ENCODE measurements at places on chromosomes 7 and 10.

DNA sequence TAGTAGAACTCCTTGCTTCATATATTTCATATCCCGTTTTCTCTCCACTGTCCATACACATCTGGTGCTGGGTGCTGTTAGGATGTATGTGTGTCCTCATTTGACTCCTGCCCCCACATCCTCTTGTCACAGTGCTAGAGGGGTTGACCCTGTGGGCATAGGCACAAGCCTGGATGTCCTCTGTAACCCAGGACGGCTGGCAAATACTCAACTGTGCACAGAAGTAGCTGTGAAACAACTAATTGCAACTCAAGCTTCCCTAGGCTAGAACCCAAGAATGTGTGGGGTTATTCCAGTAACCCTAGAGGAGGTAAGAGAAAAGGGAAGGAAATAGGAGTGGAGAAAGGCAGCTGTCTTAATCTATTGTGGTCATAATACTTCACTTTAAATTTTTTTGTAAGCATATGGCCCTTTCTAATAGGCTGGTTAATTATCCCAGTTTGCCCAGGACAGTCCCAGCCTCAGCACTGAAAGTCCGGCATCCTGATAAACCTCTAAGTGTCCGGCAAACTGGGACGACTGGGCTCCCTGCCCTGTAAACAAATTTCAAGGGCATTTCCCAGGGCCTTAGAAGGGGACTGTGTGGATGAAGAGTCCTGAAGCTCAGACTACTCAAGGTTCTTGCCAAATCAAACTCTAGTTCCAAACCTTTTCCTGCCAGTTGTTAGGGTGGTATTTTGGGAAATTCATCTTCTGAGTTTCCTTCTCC is 283.2 kb upstream of the CELF2 start:
- DNase-seq, result no peak

- no peak for DNase-seq
Measured at GRCh38 chr10:103589074-103589630, 95.6 kb downstream of the NEURL1 start.

- peak; percentile 26 for DNase-seq
Measured at GRCh38 chr7:116952635-116953371, 498 bp upstream of the ST7 start.

GRCh38 chr7:156236936-156237599 is 403.5 kb upstream of the RNF32 start:
- no peak for DNase-seq

GRCh38 chr7:114860206-114860605 is 61.7 kb upstream of the MDFIC start:
- DNase-seq, result no peak

- DNase-seq, result no peak
Measured at GRCh38 chr7:69994886-69995542, 396.7 kb downstream of the AUTS2 start.

- no peak for DNase-seq
Measured at GRCh38 chr10:21675157-21675796, 141.2 kb downstream of the MLLT10 start.

GRCh38 chr7:18474944-18475343 is 20.6 kb upstream of the HDAC9 start:
- no peak for DNase-seq

GRCh38 chr10:519716-520401 is 169.6 kb downstream of the DIP2C start:
- no peak for DNase-seq

- peak; percentile 2 for DNase-seq
Measured at GRCh38 chr10:68301790-68302502, 29.9 kb upstream of the HNRNPH3 start.

DNA sequence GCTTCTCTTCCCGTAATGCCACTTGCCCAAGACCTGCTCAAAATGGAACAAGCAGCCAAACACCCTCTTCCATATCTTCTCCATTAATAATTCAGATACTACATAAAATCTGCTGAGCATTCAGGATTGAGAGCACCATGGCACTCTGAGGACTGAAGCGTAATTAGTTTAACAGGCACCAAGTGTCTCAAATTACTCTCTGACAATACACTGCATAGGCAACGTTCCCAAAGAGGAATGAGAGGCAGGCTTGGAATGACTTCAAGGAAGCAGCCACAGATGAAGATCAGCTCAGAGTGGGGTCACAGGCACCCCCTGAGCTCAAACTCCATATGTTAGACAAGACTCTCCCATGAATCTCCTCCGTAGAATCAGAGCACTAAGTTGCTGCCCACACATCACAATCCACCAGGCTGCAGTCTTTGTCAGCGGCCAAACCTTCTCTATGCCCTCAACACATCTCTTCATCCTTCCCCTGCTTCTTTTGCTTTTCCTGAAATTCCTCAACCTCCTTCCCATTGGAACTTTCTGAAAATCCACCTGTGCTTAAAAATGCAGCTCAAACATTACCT is 4.7 kb upstream of the ABLIM1 start:
- DNase-seq, result no peak

- no peak for DNase-seq
Measured at GRCh38 chr10:6128591-6129251, 39.9 kb downstream of the RBM17 start.

- no peak for DNase-seq
Measured at GRCh38 chr10:7424315-7424714, 13.5 kb upstream of the SFMBT2 start.

DNA sequence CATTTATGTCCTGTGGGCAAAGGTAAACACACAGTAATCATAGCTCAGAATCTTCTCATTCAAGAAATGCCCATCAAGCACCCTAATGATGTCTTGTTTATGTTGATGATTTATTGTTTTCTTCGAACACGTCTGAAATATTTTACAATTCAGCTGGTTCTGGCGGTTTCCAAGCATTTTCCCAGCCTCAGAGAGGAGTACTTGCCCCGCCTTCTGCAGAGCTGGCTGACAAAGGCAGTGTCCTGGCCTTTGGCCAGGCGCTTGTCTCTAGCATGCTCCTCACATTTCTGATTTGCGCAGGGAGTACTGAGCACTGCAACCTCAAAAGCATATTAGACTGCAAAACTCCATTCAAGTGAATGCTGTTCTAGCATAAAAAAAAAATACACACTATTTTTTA is 314.2 kb upstream of the GNAI1 start:
- DNase-seq, result peak; percentile 63

- no peak for DNase-seq
Measured at GRCh38 chr7:156731651-156732050, 91.1 kb downstream of the RNF32 start.

GRCh38 chr7:132290021-132290420 is 286.2 kb downstream of the PLXNA4 start:
- no peak for DNase-seq

GRCh38 chr10:125687507-125688185 is 4.7 kb upstream of the TEX36 start:
- no peak for DNase-seq

- no peak for DNase-seq
Measured at GRCh38 chr7:1027242-1028043, 16.9 kb upstream of the GPR146 start.

GRCh38 chr10:3780021-3780770 is 4.8 kb downstream of the KLF6 start:
- no peak for DNase-seq

DNA sequence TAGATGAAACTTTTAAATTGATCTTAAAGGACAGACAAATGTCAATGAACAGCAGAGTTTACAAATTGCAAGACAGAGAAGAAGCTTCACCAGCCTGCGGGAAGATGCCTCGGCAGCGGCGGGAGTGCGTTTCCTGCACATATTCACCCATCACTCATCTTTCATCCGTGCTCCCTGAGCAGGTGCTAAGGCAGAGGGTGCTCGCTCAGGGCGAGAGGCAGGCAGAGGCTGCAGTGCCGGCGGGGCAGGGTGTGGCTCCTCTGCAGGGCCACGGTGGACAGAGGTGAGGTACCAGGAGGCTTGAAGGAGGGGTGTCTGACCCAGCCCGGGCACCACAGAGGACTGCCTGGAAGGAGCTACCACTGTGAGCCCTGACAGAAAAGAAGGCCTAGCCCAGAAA is 155.2 kb upstream of the PPP2R2D start:
- DNase-seq, result no peak

GRCh38 chr7:1948887-1949680 is 279.0 kb downstream of the ELFN1 start:
- no peak for DNase-seq

DNA sequence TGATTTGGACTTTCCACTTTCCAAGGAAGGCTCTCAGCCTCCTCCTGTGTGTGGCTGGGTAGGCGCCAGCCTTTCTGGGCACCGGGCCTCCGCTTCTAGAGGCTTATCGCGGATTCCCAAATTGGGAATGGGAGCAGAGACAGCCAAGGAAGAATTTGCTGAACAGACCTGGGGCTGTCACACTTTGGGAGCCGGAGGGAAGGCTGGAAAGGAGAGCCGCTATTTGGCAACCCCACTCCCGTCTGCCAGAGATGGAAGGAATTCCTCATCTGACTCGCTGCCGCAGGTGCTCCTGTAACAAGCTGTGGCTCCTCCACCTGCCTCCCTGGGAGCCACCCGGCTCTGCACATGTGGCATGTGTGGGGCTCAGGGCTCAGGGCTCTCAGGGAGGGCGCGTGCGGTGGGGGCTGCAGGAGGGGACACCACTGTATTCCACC is 50.8 kb upstream of the ECHDC3 start:
- DNase-seq, result no peak

- DNase-seq, result no peak
Measured at GRCh38 chr10:101114646-101115045, 16.5 kb upstream of the TLX1 start.

- DNase-seq, result no peak
Measured at GRCh38 chr10:84706875-84707274, 378.5 kb downstream of the CCSER2 start.

DNA sequence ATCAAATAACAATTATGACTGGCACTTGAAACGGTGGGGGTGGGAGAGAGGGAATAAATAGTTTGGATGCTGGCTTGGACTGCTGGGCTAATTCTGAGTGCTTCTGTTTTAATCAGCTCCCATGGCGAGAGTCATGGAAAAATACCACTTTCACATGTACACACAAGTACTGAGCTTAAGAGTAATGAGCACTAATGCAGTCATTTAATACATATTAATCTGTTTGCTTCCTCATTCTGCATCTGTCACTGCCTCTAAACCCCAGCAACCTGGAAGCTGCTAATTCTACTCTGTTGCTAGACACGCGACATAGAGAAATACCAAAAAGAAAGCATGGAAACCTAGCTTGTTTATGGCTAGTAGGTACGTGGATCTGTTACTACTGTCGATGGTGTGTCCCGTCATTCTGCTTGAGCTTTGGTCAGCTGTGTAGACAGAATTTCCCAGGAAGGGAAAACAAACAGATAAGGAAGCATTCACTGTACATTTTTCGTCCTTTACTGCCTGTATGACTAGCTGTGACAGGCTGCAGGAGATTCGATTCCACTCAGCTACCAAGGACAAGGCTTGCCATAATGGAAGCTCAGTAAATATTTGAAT is 238.8 kb downstream of the BAMBI start:
- DNase-seq, result peak; percentile 90

DNA sequence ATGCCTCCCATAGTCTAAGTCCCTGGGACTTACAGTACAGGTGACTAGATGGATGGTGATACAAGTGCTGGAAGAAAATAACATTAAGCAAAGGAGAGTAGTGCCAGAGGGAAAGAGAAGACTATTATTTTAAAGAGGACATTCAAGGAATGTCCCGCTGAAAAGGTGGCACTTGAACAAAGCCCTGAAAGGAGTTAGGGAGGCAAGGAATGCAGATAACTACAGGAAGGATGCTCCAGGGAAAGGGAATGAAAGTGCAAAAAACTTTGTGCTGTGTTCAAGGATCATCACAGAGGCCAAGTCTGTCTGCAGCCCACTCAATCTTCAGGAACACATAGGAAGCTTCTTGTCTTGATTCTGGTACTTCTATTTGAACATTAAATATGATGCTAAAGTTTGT is 14.9 kb downstream of the ANKMY2 start:
- DNase-seq, result no peak

DNA sequence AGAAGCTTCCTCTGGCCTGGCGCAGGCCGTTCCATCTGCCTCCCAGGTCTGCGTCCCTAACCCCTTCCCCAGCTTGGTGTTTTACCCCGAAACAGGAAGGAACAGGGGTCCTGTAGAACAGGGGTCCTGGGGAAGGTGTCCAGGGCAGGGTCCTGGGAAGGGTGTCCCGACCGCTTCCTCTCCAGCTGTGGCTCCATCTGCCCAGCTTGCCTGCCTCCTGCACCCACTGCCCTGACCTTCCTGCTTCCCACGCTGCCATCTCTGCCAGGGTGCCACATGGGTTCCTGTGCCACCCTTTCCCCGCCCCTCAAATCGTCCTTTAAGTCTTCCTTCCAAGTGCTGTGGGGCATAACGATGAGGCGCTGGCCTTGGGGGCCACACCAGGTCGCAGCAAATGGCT is 32.4 kb downstream of the WDR86 start:
- no peak for DNase-seq

DNA sequence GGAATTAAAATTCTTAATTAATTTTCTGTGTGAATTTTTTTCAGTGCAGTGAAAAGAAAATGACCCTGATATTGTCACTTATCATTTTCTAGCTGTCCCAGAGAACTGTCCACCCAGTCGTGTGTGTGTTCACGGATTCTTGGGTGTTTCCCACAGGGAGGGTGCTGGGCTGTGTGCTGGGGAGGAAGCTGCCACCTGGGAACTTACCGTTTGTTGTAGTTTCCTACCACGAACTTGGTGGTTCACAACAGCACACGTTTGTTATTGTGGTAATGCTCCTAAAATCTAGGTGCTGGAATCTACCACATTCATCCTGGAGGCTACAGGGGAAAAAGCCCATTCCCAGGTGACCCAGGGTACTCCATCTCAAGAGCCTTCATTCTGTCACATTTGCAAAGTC is 276.1 kb downstream of the GLRX3 start:
- no peak for DNase-seq

GRCh38 chr7:44313621-44314031 is 11.8 kb downstream of the CAMK2B start:
- DNase-seq, result no peak

DNA sequence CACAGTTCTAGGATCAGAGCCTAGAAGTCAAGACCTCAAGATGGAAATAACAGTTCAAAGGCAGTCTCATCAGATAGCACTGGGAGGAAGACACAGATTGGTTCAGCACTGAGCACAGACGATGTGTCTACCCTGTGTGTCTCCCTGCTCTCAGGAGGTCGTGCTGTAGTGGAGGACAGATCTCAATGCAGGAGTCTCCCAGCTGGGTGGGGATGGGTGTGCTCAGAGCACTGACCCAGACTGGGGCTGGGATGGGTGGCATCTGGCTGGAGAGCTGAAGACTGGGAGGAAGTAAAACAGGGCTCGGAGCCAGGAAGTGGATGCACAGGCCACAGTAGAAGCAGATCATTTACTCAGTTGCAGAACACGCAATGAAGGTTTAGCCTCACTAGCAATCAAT is 69.5 kb upstream of the GDF10 start:
- no peak for DNase-seq

- no peak for DNase-seq
Measured at GRCh38 chr7:153584132-153584531, 468.1 kb upstream of the DPP6 start.

- DNase-seq, result no peak
Measured at GRCh38 chr7:130628901-130629300, 39.6 kb downstream of the COPG2 start.

- no peak for DNase-seq
Measured at GRCh38 chr10:97584060-97584797, at the start of gene HOGA1. Gene HOGA1 (plus strand): TSS chr10:97584389. CDS start chr10:97584704, 315 bp downstream.

Measured in NCI-H524 treated with DMSO at 0.1 percent for 48 hours (cell line).